Hindlimb muscle (tissue), 1 donor: ENCODE measurements at places on chromosomes 5 and 9.

DNA sequence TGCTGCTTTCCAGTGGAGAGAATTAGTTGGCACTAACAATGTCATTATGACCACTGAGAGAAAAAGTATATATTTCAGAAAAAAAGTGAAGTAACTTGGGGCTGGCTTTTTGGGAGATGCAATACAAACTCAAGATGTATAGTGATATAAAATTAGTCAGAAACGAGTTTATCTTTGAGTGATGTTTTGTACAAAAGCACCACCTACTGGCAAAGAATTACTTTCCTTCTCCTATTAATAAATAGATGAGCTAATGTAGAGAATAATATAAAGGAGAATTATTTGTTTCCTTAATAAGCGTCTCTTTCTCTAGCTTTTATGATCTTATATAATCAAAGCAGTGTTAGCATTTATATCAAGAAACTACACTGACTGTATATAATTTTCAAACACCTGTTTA is 158.8 kb downstream of the MEF2C start:
- no peak for DNase-seq

DNA sequence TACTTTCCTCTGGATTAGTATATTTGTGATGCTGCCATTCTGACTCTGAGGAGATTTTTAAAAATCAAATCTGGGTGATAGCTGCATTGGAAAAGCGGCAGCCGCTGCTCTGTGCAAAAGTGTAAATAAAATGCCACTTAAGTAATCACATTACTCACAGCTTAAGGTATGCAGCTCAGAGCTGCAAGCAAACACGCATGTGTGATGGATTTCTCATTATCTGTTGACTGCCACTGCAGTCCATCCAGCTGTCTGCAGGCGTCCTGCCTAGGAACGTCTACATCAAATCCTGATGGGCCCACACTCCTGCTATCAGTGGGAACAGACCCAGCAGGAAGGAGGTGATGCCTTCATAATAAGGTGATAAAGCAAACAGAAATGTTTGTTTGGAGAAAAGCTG is 216.9 kb downstream of the SPOCK1 start:
- no peak for DNase-seq

DNA sequence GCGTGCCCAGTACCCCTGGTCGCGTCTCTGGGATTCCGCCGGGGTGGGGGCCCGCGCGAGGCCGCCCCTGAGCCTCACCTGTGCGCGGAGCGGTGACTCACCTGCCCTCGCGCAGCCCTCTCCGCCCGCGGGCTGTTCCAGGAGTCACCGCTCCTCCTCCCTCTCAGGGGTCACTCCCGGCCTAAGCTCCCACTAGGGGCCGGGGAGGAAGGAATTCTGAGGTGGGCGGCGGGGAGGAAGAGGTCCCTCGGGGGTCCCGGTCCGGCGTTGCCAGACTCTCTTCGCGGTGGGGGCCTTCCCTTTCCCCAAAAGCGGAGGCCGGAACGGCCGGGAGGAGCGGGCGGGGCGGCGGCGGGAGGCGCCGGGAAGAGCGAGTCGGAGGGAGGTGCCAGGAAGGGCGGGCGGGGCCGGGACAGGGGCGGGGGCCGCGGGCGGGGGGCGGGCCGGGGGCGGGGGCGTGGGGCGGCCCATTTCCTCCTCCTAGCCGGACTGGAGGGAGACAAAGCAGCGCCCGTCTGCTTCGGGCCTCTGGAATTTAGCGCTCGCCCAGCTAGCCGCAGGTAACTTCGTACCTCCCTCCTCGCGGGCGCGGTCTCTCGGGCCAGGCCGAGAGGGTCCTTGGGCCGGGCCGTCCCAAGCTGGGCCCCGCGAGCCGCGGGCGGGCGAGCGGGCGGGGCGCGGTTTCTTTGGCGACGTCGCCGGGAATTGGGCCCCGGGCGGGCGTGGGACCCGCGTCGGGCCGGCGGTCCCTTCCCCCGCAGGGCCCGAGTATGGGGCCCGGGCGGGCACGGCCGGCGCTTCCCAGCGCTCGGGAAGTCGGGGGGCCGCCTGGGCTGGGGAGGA is at the start of gene CTNNA1:
Gene CTNNA1 (plus strand): TSS at position 475 of the 843 bp plus-strand sequence. CDS start 28,500 bp downstream, outside the sequence.
- DNase-seq = peak; percentile 82

DNA sequence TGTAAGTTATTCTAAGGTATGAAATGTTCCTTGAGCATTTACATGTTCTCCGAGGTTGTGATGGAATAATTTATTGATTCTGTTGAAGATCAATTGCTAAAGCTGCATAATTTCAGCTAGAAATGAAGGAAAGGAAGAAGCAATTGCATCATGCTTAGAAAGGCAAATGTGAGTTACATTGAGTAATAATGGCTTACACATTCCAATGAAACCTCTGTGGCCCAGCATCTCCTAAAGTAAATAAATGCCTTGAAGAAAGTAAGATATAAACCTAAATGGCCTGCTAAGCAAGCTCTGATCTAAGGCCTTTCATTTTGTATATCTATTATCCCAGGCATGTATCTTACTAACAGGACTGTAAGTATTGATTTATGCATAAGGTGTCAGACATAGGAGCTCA is 677.3 kb upstream of the RGMB start:
- DNase-seq = no peak

- no peak for DNase-seq
Observed at GRCh38 chr5:159218595-159219023, 9.3 kb upstream of the RNF145 start.

DNA sequence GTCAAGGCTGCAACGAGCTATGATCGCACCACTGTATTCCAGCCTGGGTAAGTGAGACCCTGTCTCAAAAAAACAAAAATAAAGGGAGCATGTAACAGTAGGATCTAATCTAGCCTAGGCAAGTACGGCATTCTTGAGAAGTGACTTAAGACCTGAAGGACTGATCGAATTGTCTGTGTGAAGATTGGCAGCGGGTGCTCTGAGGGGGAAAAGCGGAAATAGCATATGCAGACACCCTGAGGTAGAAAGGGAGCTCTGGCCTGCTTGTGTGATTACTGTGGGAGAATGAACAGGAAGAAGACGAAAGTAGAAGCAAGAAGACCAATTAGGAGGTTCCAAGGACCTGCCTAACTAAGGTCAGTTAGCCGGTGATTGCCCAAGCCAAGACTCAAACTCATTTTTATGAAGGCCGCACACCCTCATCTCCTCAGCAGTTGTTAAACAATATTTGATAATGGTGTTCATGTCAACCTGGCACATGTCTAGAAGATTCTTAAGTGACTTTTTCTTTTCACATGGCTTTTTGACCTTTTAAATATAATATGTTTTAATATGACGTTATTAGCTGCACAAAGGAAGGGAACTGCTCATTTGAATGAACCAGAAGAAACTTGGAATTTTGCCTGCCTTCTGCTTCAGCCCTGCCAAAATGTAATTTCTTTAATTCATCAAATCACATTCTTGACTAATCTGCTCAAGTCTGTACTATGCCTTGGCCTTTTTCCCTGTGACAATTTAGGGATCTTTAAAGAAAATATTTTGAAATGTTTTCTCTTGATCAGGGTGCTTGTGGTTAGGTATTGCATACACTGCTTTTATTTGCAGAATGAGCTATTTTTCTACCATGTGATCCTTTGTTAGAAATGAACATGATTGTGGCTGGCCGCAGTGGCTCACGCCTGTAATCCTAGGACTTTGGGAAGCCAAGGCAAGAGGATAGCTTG is 289.2 kb upstream of the DMRT1 start:
- DNase-seq = no peak

DNA sequence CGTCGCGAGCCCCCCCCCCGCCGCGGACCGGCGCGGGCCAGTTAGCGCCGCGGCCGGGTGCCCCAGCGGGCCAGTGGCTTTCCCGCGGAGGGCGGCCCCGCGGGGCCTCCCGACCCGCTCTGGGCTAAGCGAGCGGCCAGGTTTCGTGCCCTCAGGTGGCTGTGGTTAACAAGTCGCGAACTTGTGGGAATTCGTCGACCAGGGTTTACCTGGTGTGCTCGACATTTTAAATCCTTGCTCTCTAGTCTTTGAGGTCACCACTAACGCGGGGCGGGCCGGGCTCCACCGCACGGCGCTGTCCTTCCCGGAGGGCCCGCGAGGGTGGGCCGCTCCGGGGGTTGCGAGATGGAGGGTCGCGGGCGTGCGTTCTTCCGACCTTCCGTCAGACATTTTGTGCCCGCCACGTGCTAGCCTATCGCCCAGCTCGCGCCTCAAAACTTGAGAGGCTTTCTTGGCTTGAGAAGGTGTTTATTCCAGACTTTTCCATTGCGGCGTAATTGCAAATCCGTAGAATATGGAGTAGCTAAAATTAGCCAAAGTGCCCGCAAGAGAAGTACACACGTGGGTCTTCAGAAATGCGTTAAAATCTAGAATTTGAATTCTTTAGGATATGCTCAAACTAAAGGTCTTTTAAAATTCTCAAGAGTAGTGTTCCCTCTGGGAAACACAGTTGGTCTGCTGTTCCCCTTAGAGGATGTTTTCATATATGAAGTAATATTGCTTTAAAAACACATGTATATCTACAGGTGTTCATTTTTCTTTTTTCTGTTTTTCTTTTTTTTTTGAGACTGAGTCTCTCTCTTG is 2.1 kb downstream of the ANP32B start:
- DNase-seq = peak; percentile 45

DNA sequence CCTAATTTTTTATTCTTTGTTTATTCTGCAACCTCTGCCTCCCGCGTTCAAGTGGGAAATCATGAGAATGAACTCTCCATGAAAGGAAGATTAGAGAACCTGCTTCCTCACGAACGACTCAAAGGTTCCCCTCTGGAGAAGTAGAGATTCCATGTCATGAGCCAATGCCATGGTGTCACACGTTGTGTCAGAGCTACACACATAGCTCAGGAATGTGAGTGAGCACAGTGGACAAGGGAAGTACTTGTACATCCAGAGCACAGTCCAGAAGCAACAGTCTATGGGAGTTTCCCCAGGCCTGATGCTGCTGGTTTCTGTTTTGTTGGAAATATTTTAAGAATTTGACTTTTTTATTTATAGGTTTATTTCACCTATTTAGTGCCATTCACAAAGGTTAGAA is 26.8 kb upstream of the PPP2CA start:
- no peak for DNase-seq

DNA sequence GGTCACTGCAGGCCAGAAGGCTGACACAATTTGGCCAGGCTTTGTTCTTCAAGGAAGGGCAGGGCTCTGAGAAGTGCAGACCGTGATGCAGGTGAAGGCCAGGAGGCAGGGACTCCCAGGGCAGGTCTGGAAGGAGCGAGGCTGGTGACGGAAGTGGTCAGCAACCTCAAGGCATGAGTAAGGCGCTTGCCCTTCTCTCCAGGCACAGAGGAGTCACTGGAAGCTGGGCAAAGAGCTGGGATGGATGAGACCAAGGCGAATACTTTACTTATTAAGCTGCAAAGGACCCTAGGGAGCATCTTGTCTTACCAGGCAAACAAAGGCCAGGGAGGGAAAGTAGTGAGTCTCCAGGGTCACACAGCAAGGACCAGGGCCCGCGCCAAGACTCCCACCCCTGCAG is 18.6 kb downstream of the IRF1 start:
- no peak for DNase-seq

GRCh38 chr9:130242270-130243014 is 23.1 kb upstream of the HMCN2 start:
- no peak for DNase-seq

- DNase-seq = no peak
Observed at GRCh38 chr9:134052491-134052890, 15.3 kb downstream of the BRD3 start.
